Right renal cortex interstitium (tissue), 3 donors: ENCODE measurements at places on chromosomes 2 and 18.

- no peak for DNase-seq
Measured at GRCh38 chr2:235283246-235283645, 210.6 kb upstream of the AGAP1 start.

- DNase-seq, result no peak
Measured at GRCh38 chr2:33272001-33272400, 204.4 kb upstream of the RASGRP3 start.

GRCh38 chr2:202965810-202966460 lies 48.7 kb upstream of the NBEAL1 start:
- no peak for DNase-seq

DNA sequence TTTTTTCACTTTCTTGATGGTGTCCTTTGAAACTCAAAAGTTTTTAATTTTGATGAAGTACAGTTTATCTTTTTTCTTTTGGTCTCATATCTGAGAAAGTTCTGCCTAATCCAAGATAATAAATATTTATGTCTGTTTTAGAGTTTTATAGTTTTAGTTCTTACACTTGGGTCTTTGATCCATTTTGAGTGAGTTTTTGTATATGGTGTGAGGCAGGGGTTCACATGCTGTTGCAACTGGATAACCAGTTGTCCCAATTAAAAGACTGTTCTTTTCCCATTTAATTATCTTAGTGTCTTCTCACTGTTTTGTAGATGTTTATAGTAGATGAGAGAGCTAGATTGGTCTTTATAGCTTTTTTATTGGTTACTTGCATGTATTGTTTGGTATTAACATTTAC lies 43.6 kb downstream of the TET3 start:
- DNase-seq, result no peak

- DNase-seq, result no peak
Measured at GRCh38 chr2:224882291-224883171, 159.7 kb downstream of the DOCK10 start.

DNA sequence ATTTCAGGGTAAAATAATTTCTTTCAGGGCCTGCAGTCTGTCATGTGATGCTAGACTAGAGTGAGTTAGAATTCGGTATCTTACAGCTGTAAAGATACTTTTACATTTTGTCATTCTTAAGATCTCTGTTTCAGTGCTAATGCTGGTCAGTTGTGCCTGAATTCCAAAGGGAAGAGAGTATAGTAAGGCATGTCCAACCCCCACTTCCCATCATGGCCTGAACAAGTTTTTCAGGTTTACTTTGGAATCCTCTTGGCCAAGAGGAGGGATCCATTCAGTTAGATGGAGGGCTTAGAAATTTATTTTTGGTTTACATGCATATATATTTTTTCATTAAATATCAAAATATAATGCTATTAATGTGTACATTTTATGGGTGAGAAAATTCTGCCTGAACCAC lies 596.6 kb downstream of the XIRP2 start:
- no peak for DNase-seq

DNA sequence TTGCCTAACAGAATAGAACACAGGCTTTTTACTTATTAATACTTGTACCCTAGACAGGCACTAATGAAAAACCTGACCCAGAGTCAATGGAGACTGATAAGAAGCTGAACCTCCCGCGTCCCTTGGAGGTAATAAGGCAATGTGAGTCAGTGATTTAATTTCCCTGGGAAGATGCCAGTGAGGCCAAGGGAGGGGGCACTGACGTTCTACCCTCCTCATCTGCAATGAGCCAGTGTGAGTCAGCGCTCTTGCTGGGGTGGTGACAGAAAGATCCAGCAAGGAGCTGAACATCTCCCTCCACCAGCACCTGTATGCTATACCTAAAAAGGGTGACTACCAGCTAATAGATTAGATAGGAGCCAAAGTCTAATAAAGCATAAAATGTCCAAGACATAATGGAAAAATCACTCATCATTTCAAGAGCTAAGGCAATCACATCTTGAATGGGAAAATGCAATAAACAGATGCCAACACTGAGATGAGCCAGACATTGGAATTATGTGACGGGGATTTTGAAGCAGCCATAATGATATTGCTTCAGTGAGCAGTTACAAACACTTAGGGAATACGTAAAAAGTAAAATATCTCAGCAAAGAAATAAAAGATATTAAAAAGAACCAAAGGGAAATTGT lies 116.9 kb downstream of the TPGS2 start:
- no peak for DNase-seq

- DNase-seq, result no peak
Measured at GRCh38 chr2:173059971-173060461, 15.6 kb upstream of the MAP3K20 start.

DNA sequence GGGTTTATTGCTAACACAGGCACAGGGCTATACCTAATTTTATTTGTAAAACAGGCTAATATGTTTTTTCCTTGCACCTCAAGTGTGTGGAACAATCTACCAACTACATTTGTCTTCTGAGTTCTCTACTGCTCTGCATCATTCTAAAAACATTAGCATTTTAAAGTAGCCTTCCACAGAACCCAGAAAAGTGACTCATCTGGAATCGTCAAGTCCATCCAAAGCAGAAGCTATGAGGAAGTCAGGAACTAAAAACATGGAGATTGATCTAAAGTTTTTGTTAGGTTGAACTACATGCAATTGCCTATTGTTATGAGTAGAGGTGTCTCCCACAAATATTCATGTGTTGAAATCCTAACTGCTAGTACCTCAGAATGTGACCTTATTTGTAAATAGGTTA lies 70.9 kb downstream of the SUCLG1 start:
- DNase-seq, result no peak

DNA sequence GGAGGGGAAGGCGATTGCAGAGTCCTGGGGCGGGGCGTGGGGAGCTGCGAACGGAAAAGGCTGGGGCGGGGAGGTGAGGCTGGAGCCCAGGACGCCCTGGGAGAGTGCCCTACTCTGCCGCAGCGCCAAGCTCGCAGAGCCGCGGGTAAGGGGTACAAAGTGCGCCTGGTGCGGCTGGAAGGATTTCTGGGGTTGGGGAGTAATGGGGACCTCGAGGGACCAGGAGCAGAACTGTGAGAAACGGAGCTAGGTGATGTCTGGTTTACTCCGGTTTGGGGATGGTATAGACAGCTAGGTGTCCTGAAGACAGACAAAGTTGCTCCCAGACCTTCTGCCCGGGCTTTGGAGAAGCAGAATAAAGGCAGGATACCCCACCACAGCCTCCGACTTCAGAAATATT lies 718 bp upstream of the NXPH2 start:
- DNase-seq, result no peak

DNA sequence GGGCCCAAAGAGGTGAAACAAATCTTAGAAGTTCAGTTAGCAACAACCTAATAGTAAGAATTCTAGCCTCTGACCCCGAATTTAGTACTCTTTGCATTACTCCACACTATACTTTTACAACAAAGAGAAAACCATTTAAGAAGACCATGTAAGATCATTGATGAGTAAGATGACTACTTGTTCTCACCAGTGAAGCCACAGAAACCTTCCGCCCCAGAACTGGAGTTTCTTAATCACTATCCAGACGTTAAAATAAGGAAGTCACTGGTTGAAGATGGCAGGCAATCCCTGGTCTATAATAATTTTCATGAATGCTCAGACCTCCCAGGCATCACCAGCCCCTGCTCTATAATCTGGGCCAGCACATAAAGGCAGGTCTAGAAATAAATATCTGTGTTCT lies 95.0 kb downstream of the TMEM163 start:
- DNase-seq, result no peak

DNA sequence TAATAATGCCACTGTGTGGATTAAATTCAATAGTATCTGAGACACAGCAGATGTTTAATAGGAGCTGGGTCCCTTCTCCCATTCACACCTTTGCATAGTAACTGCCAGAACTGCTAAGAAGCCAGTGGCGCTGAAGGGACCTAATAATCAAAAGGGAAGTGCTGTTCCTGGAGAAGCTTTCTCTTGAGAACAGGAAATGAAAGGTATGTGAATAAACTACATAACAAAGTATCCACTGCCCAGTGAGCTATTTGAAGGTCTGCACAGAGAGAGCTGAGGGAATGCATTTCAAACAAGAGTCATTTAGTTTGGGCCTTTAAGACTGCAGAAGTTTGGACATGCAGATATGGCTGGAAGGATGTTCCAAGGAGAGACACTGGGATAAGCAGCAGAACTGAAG lies 56.1 kb upstream of the KIDINS220 start:
- DNase-seq, result no peak

DNA sequence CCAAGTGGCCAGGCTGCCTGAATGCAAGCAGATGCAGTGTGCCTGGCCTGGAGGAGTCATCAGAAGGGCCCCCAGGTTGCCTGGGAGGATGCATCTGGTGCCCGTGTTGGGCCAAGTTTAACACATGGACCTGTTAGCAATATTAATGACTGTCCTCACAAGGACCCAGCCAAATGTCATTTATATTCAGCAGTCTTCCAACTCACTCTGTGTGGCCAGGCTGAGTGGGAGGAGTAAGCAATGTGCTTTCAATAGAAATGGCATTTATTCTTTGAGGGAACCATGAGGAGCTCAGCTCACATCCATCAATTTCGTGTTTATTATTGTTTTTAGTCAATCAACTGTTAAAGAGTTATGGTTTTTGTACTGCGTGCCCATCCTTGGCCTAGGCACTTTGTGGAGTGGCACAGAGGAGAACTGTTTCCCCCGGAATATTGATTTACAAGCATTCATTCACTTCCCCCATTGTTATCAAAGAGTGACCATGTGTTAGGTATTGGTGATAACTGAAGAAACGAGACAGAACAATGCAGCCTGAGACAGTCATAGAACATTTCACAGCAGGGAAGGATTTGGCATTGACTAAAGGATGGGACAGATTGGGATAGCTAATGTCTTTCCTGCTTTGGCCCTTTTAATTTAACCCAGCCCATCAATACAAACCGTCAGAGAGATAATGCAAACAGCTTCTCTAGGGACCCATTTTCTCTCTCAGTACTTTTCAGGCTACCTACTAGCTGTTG lies 725.2 kb downstream of the TSN start:
- no peak for DNase-seq

DNA sequence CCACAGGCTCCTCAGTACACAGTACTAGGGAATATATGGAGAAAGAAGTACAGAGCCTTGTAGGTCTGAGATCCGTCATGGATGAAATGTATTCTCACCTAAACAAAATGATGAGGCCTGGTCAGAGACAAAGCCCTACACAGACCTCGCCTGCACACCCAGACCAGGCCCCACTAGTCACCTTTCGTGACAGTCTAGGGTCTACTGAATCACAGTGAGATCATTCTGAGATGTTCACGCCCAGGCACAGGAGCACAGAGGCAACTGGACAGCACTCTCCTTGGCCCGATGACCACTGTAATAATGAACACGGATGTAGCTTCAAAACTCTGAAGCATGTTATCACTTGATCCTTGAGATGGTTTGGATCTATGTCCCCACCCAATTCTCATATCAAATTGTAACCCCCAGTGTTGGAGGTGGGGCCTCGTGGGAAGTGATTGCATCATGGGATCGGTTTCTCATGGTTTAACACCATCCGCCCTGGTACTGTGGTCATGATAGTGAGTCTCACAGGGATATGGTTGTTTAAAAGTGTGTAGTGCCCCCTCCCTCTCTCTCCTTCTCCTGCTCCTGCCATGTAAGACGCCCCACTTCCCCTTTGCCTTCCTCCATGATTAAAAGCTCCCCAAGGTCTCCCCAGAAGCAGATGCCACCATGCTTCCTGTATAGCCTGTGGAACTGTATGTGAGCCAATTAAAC lies 15.1 kb downstream of the DOCK10 start:
- no peak for DNase-seq

GRCh38 chr2:127169066-127169660 lies 50.9 kb downstream of the CYP27C1 start:
- no peak for DNase-seq

DNA sequence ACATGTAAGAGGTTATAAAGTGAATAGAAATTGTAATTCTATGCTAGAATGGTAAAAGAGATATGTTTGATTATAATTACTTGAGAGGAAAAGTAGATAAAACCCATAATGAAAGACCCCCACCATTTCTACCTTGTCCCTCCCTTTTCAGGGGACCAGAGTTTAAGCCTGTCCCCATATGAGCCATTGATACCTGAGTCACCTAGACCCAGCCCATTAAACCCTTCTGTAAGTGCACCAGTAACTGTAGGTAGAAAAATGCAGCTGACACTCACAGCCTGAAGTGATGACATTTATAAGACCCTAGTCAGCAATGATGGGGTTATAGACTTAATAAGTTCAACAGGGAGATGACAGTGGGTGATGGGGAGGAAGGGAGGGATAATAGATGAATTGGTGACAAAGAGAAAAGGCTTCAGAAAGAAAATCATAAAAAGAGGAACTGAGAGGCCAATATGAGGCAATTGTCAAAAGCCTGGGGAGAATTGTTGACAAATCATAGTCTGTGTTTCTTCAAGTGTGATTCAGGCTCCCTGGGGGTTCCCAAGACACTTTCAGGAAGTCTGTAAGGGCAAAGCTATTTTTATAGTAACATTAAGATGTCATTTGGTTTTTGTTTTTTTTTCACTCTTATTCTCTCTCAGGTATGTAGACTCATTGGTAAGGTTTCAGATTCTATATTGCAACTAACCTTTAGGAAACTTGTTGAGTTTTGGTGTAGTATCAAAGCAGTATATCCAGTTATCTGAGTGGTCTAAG lies 544.2 kb downstream of the SATB2 start:
- DNase-seq, result no peak

DNA sequence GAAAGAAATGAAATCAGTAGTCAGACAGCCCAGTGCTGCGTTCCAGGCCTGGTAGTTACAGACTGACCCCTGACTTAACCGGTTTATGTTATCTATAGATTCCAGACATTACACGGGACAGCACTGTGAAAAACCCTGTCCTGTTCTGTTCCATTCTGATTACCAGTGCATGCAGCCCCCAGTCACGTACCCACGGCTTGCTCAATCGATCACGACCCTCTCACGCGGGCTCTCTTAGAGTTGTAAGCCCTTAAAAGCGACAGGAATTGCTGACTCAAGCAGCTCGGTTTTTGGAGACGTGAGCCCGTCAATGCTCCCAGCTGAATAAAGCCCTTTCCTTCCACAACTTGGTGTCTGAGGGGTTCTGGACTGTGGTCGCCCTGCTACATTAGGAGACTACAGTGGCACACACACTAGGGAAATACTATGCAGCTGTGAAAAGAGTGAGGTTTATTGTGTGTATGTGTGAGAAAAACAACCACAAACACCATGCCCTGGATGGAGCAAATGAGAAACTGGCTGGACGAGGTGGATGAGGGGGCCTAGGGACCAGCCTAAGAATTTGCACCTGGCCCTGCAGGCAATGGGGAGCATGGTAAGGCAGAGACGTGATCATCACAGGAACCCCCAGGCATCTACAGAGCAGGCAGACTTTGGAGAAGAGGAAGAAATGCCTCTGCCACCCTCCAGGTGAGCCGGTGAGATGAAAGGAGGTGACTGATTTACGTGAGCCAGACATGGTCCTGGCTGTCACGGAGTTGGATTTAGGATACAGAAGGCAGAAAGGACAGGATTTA lies 49.1 kb upstream of the SEMA4C start:
- DNase-seq, result no peak

GRCh38 chr2:235268535-235268934 lies 225.3 kb upstream of the AGAP1 start:
- DNase-seq, result no peak

DNA sequence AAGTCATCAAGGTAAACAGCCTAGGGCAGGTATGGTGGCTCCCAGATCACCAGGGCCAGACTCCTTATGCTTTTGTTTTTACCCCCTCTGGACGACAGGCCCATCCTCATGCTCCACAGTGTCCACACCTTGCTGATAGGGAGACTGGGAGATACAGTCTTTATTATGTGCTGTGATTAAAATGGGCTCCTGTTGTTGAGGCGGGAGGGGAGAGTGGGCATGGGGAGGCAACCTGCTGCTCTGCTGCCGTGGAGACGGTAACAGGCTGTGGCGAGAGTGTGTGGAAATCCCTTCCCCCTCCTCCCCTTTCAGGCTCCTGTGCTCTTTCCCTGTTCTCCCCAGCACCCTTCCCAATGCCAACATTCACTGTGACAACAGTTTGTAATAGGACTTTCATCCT lies 38.2 kb upstream of the PNO1 start:
- no peak for DNase-seq
